ENCODE measurements at places on chromosomes 5 and 9.

- peak; percentile 11 for DNase-seq
These were observed 246.8 kb downstream of the ARHGAP26 start for GRCh38 chr5:143016777-143017516.

- no peak for DNase-seq
These were observed 343.0 kb upstream of the SGCD start for GRCh38 chr5:155983954-155984353.

DNA sequence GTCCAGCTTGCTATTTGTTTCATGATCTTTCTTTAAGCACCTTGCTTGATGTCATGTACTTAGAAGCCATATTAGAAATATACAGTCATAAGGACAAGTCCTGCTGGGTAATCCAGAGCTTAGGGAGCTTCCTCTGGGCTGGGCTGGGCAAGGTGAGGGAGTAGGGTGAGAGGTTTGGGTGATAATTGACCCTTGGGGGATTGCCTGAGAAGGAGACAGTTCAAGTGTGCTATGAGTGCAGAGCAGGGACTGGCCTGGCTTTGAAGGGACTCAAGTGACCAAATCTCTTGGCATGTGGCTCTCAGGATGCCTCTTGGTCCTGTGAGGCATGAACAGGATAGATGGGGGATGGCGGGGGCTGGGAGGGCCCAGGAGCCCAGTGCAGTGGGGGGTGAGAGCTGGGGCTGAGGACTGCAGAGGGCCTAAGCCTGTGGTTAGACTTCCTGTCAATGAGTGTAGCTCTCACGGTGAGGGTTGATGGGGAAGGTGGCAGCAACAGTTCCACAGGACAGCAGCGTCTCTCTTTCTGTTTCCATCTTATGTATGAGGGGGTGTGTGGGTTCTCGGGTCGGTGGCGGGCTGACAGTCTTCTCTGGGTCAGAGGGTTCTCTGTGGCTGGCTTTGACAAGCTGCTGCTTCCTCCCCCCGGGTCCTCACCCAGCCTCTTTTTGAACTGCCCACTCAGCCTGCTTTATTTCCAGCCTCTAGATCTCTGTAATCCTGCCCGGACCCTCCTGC lies 53.5 kb downstream of the RGS3 start:
- DNase-seq: no peak

DNA sequence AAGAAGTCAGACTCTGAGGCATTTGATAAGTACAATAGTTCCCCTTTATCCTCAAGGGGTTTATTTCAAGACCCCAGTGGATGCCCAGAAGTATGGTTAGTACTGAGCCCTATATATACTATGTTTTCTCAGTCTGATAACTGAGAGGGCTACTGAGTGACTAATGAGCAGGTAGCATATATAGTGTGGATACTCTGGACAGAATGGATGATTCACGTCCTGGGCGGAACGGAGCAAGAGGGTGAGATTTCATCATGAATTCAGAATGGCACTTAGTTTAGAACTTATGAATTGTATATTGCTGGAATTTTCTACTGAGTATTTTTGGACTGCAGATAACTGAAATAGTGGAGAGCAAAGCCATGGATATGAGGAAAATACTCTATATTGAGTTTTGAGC lies 457.6 kb downstream of the PLK2 start:
- DNase-seq: no peak

DNA sequence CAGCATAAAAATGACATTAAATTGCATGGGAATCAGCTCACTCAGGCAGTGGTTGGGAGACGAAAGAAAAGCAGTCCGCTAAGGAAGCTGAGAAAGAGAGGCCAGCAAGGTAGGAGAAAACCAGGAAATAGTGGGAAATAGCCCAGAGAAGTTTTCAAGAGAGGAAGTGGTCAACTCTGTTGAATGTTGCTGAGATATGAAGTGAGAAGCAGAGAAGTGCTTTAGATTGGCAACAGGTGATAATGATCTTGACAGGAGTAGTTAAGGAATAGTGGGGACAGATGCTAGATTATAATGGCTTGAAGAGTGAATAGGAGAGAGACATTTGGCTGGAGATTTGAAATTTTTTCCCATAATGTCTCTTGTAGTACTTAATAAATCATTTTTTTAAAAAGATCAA lies 30.8 kb downstream of the CNTRL start:
- no peak for DNase-seq

DNA sequence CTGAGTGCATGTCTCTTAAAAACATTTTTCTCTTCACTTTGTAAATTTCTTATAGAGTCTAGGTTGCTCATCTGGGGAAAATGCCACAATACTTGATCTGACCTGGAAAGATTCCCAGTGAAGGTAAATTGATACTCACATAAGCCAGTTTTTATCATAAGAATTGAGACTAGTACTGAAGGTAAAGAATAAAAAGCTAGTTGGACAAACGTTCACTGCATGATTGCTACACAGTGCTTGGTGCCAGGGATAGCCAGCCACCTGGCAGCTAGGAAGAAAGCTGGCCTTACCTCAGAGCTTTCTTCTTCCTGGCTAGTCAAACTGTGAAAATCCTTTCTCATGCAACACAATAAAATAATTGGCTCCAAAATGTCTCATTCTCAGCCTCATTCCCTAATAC lies 77.1 kb downstream of the MUSK start:
- no peak for DNase-seq

- DNase-seq: no peak
These were observed 6.1 kb downstream of the CSNK1G3 start for GRCh38 chr5:123518111-123518510.

GRCh38 chr5:180631549-180632383 lies 17.6 kb downstream of the FLT4 start:
- DNase-seq: no peak

- no peak for DNase-seq
These were observed 200.2 kb downstream of the CFAP90 start for GRCh38 chr5:7650755-7651154.

DNA sequence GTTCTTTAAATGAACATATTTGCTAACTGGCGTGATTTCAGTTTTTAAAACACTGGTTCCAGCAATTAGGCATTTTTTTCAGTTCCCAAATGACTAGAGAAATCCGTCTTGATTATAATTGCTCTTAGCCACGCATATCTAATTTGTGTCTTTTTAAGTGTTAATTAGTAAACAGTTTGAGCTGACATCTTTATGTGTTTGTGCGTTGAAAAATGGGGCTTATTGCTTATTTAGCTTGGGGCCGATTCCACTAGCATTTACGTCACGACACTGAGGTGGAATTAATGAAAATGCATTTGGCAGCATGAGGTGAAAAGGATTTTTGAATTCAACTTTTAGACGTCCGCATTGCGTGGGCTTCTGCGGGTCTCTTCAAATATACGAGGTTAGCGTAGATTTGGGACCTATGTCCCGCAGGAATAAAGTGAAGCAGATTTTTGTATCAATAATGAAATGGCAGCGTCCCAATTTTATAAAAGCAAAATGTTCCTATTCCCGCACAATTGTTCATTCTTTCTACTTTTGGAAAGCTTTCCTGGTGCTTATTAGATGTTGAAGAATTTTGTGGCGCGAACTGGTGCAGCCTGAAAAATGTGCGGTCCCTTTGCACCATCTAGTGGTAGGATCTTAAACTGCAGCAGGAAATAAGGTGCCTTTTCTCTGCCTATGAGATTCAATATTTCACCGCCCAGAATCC lies 122.7 kb upstream of the LMX1B start:
- peak; percentile 67 for DNase-seq

- DNase-seq: no peak
These were observed 14.9 kb upstream of the VDAC1 start for GRCh38 chr5:134019636-134020035.

- no peak for DNase-seq
These were observed 22.6 kb downstream of the CCNJL start for GRCh38 chr5:160289721-160290120.

DNA sequence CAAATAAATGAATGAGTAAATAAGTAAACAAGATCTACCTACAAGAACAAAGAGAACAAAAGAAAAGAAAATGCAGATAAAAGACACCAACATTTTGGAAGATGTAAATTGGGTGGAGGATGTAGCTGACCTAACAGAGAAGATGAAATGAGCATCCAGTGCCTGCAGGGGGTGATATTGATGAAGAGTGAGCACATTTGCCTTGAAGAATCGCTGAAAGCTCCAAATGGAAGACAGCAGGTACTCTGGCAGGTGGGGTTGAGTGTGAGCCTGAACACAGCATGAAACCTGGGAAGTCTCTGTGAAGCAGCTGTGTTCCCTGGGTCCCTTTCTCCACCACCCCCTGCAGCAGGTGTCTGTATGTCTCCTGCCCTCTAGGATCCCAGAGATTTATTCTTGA lies 125.6 kb downstream of the NXNL2 start:
- DNase-seq: no peak

- DNase-seq: no peak
These were observed 26.1 kb downstream of the SMIM32 start for GRCh38 chr5:136166909-136167308.

GRCh38 chr9:98958271-98958984 lies 14.7 kb downstream of the COL15A1 start:
- DNase-seq: no peak

DNA sequence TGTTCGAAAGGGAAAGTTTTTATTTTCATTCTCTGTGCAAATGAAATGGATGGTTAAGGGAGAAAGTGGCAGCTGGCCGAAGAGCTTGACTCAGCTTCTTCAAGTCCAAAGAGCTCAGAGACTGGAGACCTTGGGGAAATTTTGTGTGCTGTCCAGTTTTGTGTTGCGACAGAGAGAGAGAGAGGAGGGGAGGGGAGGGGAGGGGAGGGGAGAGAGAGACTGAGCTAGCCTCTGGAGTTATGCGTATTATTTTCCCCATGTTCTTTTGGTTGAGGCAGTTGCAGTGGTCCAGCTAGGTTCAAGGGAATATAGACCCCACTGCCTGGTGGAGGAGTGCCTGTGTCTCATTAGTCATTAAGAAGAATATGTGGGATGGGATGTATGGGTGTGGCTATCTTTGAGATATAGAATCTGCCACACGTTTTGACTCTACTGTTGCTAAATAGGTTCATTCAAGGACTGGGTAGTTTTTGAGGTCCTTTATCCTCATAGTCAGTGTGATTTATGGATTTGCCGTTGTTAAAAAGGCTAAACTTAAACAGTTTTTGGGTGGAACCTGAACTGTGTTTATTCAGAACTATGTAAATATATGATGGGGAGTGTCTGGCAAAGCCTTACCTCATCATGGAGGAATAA lies 69.7 kb downstream of the ARHGAP26 start:
- DNase-seq: no peak

GRCh38 chr5:9698125-9698826 lies 68.1 kb upstream of the TAS2R1 start:
- no peak for DNase-seq

DNA sequence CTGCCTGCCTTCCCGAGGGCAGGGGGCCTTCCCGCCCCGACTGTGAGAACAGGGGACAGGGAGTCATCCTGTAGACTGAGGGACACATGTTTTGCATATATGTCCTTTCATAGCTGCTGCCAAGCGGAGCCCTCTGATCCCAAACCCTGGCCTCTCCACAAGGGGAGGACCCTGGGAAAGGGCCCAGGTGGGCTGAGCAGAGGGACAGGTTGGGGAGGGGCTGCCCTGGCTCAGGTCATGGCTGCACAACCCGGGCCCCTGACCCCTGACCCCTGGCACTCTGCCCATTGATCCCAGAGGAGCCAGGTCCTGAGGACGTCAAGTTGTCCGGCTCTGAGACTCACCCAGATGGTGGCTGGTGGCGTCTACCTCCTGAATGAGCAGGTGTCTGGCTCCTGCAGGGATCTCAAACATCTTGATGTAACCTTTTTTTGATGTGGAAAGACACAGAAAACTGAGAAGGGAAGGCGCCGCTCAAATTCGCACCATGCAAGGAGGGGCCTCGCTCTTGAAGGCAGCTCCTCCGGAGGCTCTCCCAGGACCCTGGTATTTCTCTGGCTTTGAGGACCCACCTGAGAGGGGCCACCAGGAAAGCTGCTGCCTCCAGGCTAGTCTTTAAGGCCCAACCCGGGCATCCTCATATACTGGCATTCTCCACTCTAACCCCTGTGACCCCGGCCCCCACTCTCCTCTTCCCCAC lies 71.9 kb downstream of the ZNF354C start:
- no peak for DNase-seq

- DNase-seq: no peak
These were observed 170.9 kb downstream of the PALM2AKAP2 start for GRCh38 chr9:109950710-109951443.

DNA sequence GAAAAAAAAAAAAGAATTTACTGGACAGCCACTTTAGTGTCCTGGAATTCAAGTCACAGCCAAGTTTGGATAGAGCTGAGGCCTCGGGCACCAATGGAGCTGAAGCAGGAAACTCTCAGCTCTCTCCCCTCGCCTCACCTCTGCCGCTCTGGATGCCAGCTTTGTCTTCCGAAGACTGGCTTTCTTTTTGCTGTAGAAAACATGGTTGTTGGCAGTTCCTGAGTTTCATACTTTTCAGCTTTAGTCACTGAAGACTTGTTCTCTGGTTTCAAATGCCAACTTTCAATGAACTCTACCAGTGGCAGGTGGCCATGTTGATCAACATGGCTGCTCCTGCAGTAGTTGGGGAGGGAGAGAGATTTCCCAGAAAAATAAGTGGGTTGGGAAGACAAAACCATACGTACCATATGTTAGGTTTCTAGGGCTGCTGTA lies 142.2 kb downstream of the SNX18 start:
- DNase-seq: no peak

- no peak for DNase-seq
These were observed 12.5 kb downstream of the C5orf46 start for GRCh38 chr5:147893820-147894219.

GRCh38 chr9:80561526-80561925 lies 989.8 kb downstream of the TLE4 start:
- DNase-seq: no peak

DNA sequence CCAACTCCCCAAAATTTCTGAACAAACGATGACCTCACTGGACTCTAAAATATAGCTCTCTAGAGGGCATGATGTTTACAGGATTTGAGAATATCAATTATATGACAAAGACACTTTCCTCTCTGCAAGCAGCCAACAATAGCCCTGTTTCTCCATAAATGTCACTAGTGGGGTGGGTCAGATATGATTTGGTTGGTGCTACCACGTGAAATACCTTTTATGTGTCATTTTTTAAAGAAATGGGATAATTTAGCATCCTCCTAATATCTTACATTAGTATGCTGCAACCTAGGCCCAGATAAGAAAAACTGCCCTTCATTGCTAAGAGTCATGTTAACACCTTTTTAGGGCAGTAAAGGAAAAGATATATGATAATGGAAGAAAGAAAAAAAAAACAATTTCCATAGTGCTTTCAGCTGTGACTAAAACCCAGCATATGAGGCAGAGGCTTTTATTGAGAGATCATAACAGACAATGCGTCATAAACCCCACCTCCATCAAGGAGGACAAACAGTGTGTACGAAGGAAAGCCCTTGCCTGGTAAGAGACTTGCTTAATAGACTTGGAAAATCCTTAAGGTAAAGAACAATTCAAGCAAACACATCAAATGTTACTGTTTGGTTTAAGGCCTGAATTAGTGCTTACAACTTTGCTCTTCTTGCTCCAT lies 372.4 kb upstream of the PAPPA start:
- DNase-seq: no peak

- DNase-seq: no peak
These were observed 12.8 kb downstream of the COL23A1 start for GRCh38 chr5:178577376-178577839.
